ENCODE measurements at places on chromosomes 4 and X.

- no peak for DNase-seq
These were observed 48.0 kb downstream of the PHKA2 start for GRCh38 chrX:18935893-18936292.

- DNase-seq, result peak; percentile 7
These were observed 113.6 kb upstream of the TEX13C start for GRCh38 chrX:125205918-125206665.

- DNase-seq, result no peak
These were observed 30.5 kb upstream of the PRKX start for GRCh38 chrX:3743801-3744439.

DNA sequence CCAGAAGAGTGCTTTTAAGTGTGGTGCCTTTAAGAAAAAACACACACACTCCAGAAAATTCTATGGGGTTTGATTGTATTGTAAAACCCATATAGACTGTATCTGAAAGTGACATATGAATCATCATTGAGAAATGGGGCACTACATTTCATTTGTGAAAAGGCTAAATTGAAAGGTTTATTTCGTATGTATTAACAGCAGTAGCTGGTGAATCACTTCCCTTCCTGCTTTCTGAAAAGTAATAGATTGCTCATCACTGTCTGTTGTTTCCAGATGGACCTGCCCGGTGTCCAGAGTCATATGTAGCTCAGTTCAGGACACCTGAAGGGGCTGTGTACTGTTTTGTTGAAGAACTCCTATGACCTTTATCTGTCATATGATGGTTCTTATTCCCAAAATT lies 28.1 kb upstream of the HPRT1 start:
- DNase-seq, result peak; percentile 69

- no peak for DNase-seq
These were observed 153.5 kb downstream of the CAMK2D start for GRCh38 chr4:113607998-113608397.

DNA sequence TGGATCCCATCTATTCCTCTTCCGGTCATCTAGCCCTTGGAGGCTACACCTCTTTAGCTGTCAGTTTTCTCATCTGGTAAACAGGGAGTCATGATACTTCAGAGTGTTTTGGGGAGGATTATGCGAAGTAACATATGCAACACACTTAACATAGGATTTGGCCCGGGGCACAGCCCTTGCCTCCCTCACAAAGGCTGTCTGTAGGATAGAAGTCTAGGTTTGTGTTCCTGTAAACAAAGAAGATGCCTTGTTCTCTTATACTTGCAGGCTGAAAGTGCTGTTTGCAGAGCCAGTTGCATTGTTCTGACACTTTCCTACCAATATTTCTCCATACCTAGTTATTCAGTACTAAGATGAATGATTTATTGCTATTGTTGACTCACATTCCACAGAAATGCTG lies 2.2 kb upstream of the APELA start:
- DNase-seq, result no peak

- peak; percentile 58 for DNase-seq
These were observed 118.0 kb upstream of the RPL34 start for GRCh38 chr4:108502356-108502755.

- DNase-seq, result no peak
These were observed 92.0 kb downstream of the FNIP2 start for GRCh38 chr4:158860856-158861255.

- no peak for DNase-seq
These were observed 32.1 kb downstream of the NDUFB11 start for GRCh38 chrX:47112316-47112954.

DNA sequence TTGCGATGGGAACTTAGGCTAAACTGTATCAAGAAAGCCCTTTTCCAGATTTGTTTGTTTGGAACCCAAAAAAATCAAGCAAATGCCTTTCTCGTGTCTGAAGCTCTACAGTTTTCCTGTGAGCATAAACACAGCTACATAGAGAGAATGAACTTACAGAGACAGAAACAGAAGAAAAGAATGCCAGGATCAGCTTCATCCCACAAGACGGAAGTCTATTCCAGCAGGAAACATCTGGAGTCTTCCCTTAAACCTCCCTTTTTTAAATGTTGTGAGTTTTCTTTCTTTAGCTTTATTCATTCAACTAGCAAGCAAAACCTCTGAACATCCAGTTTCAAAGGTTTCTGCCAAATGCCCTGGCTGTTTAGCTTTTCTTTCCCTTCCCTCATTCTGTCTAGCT lies 32.6 kb upstream of the ZFP42 start:
- DNase-seq, result no peak

GRCh38 chr4:176760471-176760870 lies 32.3 kb downstream of the VEGFC start:
- DNase-seq, result no peak

- no peak for DNase-seq
These were observed 109.4 kb downstream of the GPR143 start for GRCh38 chrX:9656277-9656676.

DNA sequence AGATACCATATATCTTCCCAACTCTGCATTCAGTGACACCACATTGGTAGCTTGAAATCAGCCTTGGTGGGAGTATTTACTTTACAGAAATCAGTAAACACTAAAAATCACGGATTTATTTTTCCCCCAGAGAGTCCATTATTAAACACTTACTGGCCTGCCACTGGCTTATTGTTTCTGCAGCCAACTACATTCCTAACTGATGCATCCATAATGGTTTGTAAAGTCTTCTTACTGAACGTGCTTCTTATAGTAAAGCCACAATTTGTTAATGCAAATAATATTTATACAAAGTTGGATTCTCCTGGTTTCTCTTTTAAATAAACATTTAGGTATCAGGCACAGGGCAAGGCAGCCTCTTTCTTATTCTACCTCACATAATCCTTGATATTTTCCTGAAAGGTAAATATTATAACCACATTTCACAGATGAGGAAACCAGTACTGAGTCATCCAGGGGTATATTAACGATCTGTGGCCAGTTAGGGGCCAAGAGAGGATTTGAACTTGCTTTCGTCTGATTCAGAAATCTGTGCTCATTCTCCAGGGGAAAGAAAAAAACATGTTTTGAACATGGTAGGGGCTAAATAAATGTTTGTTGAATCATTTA lies 136.5 kb downstream of the RAB28 start:
- DNase-seq, result peak; percentile 73

DNA sequence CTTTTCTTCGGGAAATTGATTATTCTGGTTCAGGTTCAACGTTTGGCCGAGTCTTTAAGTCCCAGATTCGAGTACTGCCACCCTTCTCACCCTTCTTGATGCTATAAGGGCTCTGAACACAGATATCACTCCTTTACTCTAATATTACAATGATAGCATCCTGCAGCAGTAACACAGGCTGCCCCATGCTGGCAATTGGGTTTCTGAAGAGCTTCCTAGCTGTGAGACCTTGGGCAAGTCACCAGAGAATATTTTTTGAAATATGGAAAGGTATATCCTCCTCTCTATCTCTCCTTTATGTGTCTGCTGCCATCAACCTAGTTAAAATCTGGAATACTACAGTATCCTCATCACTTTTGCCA lies 297 bp upstream of the MTMR8 start:
- no peak for DNase-seq

DNA sequence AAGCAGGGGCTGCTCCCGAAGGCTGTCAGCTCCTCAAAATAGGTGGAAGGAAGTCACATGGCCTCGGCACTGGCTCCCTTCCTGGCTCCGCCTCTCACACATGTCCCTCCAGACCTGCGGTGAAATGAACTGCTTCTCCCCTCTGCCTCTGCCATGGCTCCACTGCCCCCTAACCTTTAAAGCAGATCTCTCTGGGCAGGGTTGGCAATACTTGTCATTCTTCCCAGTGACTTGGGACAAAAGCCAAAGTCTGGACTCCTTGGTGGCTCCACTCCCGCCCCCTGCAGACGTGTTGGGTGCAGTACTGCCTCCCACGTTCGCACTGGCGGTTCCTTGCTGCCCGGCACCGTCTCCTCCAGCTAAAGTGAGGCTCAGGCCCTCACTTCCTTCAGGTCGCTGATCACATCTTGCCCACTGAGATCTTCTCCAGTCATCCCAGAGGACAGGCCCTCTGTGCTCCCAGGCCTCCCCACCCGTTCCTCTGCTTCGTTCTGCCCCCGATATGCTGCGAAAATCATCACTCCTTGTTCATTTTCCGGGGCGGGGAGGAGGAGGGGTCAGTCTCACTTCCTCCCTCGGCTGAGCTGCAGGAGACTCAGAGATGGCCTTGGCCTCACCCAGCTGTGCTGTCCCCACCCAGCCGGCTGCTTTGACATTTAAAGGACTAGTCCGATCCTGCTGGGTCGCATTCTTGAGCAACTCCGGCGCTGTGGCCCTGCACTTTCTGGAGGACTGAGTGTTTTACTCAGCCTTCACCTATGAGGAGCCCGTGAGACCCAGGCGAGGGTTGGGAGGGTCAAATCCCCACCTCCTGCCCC lies 97.4 kb downstream of the PHKA2 start:
- peak; percentile 73 for DNase-seq

DNA sequence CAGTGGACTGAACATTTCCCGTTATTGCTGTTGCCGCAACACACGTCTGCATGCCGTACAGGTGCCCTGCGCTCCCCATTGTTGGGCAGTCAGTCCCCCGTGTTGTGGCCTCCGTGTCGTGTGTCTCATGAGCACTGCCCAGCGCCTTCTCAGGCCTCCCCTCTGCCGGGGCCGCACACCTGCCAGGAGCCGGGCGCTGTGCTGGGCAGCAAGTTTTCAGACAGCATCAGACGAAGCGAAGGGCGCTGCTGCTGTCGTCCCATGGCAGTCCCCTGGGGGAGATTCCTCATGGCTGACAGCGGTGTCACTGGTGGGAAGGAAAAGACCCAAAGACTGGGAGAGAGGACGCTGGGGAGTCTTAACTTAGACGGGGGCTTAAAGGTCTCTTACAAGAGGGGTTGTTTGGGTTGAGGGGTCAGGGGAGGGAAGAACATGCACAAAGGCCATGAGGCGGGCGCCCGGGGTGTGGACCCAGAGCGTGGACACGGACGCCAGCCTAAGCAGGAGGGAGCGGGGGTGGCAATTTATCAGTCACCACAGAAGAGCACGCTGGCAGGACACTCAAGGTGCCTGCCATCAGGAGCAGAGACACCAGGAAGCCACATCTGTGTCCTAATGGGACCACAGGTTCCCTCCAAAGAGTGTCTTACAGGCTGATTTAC lies 47.3 kb downstream of the RGS12 start:
- DNase-seq, result no peak

DNA sequence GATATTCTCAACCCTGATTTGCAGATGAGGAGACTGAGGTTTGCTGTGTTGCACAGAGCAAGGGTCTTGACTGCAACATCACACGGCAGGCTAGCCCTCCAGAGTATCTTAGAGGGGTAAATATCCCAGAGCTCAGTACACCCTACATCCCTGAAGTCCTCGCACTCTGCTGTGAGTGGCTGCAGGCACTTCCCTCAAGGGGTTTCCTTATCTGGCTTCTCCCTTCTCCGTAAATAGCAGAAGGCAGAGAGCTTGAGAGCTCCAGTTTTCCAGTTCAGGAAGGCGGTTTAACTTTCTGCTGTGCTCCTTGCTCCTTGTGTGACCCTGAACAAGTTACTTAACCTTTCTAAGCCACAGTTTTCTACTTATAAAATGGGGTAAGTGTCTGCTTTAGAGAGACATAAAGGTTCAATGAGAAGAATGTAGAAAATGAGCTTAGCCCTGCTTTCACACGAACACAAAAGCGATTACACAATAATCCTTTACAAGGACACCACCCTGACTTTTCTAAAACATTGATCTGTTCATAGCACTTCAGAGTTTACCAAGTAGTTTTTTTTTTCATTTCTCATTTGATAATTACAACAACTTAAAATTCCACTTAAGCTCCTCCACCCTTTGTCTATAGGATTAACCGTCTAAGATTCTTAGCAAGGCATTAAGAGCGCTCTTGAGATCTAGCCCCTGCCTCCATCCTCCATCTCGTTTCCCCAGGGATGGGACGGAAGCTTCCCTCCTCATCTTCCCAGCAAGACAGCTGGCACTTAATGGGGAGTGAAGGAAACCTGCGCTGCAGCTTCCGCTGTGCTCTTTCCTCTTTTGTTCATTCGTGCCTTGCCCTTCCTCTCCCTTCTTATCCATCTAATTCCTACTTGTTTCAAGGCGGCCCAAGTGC lies 68.4 kb downstream of the TAPT1 start:
- DNase-seq, result no peak

- no peak for DNase-seq
These were observed 102.0 kb downstream of the VEGFC start for GRCh38 chr4:176690716-176691115.

- peak; percentile 17 for DNase-seq
These were observed 351.0 kb upstream of the NR3C2 start for GRCh38 chr4:148793221-148793620.

DNA sequence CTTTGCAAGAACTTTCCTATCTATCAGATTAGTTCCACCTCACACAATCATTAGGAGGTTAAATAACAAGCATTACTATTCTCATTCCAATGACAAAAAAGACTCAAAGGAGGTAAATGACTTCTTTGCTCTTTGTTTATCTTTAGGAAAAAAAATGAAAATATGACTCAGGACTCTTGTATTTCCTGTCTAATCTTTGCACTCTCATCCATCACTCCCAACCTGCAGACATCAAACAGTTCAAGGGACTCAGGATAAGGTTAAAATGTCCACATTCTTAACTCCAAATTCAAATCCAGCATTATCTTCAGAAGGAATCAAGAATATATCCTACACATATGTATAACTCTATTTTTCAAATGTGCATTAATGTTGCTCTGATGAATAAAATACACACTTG lies 139.6 kb downstream of the UNC5C start:
- DNase-seq, result peak; percentile 62

DNA sequence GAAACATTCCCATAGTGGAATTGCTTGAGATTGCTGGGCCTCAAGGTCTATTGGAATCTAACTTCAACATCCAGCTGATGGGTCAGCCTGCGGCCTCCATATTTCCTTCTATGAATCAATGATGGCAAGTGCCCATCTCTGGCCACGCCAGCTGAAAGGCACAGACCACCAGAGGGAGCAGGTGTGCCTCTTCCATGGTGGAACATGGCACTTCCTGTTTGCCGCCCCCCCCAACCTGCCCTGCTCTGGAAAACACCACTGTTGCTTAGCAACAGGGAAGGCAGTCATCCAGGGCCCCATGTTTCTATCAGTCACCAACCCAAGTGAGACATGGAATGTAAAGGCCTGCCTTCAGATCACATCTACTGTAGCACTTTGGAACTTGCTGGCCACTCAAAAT lies 11.6 kb downstream of the PAGE4 start:
- DNase-seq, result peak; percentile 85

DNA sequence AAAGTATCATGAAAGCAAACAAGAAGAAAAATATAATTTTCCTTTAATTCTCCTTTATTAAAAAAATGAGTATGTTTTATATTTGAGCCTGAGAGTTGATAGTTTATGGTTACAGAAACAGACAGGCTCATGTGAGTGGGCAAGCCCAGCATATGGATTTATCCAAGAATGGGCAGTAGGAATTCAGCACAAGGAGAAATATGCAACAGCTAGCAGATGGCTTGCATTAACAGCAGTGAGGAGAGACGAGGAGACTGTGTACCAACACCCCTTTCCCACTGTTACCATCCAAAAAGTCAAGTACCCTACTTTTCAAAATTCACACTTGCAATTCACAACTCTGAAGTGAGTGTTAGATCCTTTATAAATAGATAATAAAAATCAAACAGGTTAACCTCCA lies 1760.2 kb upstream of the TENM3 start:
- DNase-seq, result no peak
